ENCODE measurements at places on chromosomes 16 and 17. TPM values are rescaled to one million over a fixed set of nuclear protein-coding genes. Genes with fewer than 3 reads are reported as not detected.

HOXB6 gene
- total RNA-seq: 11.9 TPM

NPIPB9 gene
- 2.2 TPM for total RNA-seq

NUDT21 gene
- 150 TPM for total RNA-seq

TMEM95 gene
- total RNA-seq: not detected

FAM20A gene
- total RNA-seq: 0.94 TPM

ANKRD40CL gene
- not detected for total RNA-seq

TVP23C gene
- 17.6 TPM for total RNA-seq

BAHCC1 gene
- total RNA-seq: 10.4 TPM

SLC9A5 gene
- total RNA-seq: 2.9 TPM

DRC3 gene
- 2.9 TPM for total RNA-seq

TPSAB1 gene
- not detected for total RNA-seq

SNRNP25 gene
- total RNA-seq: 54.2 TPM

NT5C3B gene
- 85.6 TPM for total RNA-seq

SOX9 gene
- 1.6 TPM for total RNA-seq

GRB2 gene
- 106 TPM for total RNA-seq

CFAP119 gene
- 21.3 TPM for total RNA-seq

KRTAP4-8 gene
- not detected for total RNA-seq

ZNF48 gene
- total RNA-seq: 11.2 TPM

CLUH gene
- 92.2 TPM for total RNA-seq

HOXB4 gene
- total RNA-seq: 5.7 TPM
